Activated CD4-positive, alpha-beta T cell treated with anti-CD3 and anti-CD28 coated beads for 48 hours (primary cell): ENCODE measurements at places on chromosomes 4 and X.

- DNase-seq = no peak
Observed at GRCh38 chr4:152161676-152162330, 374.1 kb downstream of the FBXW7 start.

- peak; percentile 75 for DNase-seq
Observed at GRCh38 chrX:71282514-71283402, 677 bp upstream of the NONO start.

DNA sequence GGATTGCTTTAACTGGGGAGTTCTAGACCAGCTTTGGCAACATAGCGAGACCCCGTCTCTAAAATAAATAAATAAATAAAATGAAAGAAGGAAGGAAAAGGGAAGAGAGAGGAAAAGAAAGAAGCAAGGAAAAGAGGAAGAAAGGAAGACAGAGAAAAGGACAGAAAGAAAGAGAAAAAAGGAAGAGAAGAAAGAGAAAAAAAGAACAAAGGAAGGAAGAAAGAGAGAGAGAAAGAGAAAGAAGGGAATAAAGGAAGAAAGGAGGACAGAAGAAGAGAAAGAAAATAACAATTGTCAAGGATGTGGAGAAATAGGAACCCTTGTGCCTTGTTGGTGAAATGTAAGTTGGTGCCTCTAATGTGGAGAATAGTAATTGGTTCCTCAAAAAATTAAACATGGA is 74.6 kb downstream of the ANAPC4 start:
- no peak for DNase-seq

DNA sequence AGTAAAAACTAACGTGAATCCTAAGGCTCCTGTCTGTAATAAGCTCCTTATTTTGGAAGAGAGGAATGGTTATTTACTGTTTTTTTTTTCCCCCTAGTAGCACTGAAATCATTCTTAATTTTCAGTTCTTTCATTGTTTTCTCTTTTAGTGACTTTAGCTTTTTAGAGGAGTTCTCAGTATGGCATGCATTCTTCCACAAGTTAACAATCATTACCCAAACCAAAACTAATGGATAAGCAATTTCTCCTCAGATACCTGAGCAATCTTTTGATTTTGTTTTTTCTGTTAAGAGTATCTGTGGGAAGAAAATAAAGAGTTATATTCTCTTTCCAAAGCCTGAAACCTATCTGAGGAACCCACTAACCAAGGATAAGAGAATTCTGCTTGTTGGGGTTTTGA is 16.7 kb upstream of the PPA2 start:
- no peak for DNase-seq

DNA sequence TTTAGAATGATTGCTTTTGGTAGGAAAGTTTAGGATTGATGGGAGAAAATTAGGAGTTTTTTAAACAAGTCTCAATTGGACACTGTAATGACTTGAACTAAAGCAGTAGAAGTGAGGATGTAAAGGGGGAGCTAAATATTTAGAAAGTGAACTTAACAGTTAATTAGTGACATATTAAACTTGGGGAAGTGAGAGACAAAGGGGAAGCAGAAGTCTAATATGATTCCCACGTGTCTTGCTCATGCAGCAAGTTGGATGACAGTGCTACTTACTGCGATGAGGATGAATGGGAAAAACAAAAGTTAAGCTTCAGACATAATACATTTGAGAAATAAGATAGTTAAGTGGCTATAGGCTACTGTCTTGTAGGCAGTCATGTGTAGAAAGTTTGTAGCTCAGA is 110.4 kb downstream of the RPA4 start:
- DNase-seq = no peak

DNA sequence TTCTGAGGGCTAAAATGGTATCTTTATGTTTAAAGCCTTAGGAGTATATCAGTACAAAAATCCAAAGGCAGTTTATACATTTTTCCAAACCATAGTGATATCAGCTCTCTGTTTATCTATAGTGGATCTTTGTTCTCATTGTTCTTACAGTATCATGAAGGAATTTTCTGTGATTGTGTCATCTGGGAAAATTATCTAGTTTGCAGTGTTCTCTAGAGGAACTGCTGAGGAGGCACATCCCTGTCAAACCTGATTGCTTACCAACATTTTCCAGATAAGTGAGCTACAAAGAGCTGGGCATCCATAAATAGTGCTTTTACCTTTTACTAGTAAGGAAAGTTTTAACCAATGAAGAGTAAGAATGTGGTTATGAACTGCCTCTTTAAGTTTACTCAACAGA is 44.9 kb upstream of the SLC25A31 start:
- no peak for DNase-seq

DNA sequence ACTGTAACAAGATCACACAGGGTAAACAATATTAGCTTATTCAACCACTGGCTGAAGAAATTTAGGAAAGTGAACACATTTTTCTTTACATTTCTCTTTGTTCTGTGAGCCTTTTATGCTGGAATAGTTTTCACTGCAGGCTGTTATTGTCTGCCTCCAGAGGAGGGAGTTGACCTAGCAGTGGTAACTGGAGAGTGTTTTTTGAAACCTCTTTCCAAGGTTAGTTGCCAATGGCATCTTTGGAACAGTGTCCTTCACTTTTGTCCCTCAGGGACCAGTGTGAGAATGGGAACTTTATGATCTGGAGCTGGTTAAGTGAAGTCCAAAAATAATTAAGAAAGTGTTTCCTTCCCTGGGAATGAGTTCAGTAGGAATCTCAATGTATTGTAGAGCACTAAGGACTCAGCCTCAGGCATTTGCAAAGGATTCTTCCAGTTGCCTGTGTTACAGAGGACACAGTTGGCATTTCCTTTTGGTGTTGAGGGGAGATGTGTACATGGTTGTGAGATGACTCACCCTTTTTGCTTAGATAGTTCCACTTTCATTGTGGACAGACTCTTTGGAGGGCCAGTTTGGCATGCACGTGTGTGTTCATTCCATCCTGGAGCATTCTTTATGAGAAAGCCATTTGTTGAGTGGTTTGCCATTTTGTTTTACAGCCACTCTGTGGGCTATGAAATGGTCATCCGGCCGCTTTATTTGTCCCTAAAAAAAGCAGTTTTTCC is 61.3 kb downstream of the AR start:
- no peak for DNase-seq

GRCh38 chr4:88158489-88159228 is at the start of gene ABCG2:
Gene ABCG2, minus strand, starts transcription at chr4:88158639. Its CDS starts 18,644 bp downstream, at chr4:88139995.
- DNase-seq = peak; percentile 57

GRCh38 chr4:76535603-76536372 is 100.8 kb downstream of the SHROOM3 start:
- DNase-seq = no peak

- DNase-seq = peak; percentile 11
Observed at GRCh38 chrX:140764401-140764919, 54.9 kb downstream of the LINC00632 start.

DNA sequence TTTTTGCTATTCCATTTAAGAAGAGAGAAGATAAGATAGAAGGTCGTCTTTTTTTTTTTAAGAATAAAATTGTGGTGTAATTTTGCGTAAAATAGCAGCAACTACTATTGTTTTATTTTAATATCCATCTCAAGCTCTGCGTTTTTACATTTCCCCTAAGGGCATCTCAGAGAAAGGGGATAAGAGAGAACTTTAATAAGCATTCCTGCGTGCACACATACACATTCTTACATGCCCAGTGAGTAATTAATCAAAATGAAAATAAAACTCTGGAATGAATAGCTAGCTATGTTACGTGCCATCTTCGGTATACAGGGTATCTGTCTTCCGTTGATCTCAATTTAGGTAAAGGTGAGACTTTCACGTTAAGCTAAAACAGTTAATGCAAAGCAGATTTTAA is 200.3 kb upstream of the TENM3 start:
- no peak for DNase-seq

DNA sequence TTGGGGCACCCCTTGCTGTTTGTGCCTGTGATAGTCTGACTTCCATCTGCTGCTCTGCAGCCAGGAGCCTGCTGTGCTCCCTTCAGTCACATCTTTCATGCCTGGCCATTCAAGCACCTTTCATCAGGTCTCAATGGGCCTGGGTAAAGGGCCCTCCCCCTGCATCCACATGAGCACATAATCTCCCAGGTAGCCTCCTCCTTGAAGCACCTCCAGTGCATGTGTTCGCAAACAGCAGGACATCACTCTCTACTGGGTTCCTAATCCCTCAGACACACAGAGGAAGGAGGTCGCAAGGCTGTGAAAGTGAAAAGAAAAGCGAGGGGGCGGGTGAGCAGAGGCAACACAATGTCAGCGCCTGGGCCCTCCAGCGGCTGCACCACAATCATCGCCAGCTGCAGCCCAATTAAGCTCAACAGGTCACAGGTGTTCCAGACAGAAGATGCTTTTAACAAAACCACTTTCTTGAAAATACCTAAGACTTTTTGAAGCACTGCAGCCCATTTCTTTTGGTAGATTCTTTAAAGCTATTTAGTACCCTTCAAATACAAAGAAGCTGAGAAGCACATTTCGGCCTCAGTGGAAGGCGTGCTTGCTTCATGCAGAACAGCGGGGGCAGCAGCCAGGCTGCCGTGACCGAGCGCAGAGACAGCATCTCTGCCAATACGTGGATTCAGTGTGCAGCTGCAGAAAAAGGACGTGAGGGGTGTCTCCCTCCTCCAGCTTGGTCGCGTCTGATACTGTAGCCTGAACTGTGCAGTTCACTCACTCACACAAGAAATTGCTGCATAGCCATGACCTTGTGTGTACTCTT is 92.2 kb upstream of the SPRY1 start:
- DNase-seq = peak; percentile 15

DNA sequence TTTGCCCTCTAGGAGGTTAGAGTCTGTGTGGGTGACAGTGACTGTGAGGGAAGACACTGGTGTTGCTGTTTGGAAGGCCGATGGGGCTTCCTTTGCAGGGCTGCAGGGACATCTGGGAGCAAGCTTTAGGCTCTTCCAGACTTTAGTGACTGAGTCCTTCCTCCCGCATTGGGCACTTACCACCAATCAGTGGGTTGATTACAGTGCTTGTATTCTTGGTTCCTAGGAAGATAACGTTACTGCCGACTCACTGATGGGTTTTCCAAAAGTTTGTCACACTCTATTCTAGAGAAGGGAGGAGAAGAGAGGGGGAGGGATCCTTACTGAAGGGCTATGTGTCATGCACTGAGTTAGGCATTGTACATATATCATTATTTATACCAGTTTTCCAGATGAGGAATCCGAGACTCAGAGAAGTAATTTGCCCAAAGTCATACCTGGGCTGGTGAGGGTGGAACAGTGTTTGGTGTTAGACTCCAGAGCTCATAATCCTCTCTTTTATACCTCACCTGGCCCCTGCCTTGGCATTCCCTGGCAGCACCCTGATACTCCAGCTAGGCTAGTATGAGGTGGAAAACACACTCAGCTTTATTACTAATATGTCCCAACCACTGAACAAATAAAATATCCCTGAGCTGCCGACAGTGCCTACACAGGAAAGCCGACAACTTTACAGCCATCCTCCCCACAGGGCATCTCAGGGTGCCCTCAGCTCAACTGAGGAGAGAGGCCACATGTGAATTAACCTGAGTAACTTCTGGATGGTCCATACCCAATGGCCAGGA is 3.8 kb downstream of the CHST7 start:
- peak; percentile 2 for DNase-seq

GRCh38 chr4:87506974-87507701 is 22.0 kb downstream of the SPARCL1 start:
- DNase-seq = no peak

GRCh38 chr4:99468889-99469288 is 33.7 kb upstream of the ADH7 start:
- DNase-seq = no peak

- DNase-seq = no peak
Observed at GRCh38 chr4:182604161-182604622, 313.0 kb downstream of the DCTD start.

- DNase-seq = no peak
Observed at GRCh38 chr4:76270244-76271175, 19.0 kb downstream of the FAM47E start.

DNA sequence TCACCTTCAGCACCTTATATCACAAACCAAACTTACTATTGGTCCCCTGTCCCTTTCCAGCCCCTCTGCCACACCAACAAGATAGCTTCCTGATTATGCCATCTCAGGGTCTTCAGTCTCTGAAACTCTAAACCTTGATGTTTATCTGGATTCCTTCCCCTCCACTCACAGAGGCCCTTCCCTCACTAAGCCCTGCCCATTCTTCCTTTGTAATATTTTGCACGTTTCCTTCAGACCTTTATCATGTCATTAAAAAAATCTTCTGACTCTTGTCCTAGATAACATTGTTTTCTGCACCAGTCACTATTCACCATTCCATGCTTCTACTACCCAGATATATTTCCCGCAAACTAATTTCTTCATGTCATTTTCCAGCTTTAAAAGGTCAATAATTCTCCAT is 17.7 kb upstream of the CEP135 start:
- DNase-seq = no peak

DNA sequence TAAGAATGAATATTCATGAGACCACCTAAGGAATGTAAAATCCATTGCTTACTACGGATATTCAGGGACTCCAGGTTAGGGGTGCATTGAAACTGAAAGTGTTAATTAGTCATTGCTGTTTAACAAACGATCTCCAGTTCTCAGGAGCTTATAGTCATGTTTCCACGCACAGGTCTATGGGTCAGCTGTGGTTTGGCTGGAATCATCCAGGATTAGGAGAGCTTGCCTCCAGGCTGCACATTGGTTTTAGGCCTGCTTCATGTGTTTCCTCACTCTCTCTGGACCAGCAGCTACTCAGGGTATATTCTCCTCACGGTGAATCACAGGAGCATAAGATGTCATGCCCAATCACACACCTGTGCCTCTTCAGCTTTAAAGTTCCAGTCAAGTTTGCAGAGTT is 98.9 kb downstream of the ATXN3L start:
- no peak for DNase-seq

DNA sequence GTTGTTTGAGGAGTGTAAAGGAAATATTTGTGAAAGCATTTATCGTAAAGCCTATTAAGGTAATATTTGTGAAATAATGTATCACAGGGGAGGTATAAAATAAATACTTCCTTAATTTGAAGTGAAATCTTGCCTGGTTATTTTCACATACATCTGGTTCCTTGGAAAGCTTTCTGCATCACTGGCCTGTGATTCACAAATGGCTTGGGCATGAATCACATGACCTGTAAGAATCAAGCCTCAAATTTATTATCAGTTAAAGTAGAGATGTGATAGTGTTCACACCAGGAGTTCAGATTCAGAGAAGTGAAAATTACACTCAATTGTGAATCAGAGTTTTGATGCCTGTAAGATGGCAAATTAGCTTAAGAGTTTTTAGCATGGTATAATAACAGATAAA is 1911.4 kb downstream of the STIM2 start:
- no peak for DNase-seq

GRCh38 chr4:82372517-82373485 is 990 bp downstream of the HNRNPD start:
- peak; percentile 90 for DNase-seq

- no peak for DNase-seq
Observed at GRCh38 chr4:150251752-150252190, 173.5 kb downstream of the DCLK2 start.
